DMS 273 treated with DMSO at 0.1 percent for 48 hours (cell line): ENCODE measurements at places on chromosomes 11 and 22.

GRCh38 chr11:102081313-102081712, 28.9 kb upstream of the YAP1 start:
- DNase-seq, result no peak

- no peak for DNase-seq
These were observed 26.8 kb upstream of the RAG1 start for GRCh38 chr11:36540998-36541397.

- DNase-seq, result no peak
These were observed 1036.0 kb downstream of the OPCML start for GRCh38 chr11:132496341-132496740.

GRCh38 chr11:83736684-83737083, 450.5 kb upstream of the CCDC90B start:
- DNase-seq, result no peak

GRCh38 chr11:119362741-119363080, 16.2 kb upstream of the MFRP start:
- no peak for DNase-seq

DNA sequence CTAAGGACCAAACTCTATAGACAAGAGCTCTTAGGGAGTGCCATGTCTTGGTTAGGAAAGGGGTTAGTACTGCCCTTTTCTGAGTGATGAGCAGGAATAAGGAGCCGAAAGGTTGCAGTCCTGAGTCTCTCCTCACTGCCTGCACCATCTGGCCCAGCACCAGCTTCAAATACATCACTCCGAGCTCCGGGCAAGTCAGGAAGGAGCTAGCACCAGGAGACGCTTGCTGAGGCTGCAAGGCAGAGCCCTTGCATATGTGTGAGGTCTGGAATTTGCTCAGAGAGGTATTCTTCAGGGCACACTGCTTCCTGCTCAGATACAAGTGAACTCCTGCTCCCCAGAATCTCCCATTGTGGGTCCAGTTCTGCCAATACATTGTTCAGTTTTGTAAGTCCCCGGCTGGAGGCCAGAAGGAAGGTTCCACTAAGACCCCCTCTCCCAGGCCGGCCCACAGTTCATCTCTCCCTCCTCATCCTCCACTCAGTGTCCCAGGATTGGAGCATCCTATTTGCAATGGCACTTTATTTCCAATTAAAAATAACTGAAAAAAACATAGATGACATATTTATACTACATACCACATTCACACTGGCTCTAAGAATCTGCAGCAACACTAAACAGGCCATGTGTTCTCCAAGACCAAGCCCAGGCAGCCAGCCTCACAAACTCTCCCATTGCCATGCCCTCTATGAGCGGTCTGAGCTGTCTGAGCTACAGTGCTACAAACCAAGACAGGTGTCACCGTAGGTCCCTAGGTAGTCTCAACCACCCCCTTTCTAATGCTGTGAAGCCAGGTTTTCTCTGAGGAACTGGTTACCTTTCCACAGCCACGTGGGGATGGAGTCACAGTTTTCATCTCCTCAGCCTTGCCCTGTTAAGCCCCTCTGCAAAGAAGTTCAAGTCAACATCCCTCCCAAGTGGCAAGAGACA, 55.1 kb upstream of the SPATA19 start:
- no peak for DNase-seq
